ENCODE measurements at places on chromosomes 7 and 10. TPM values are rescaled to one million over a fixed set of nuclear protein-coding genes. Genes with fewer than 3 reads are reported as not detected.

- DNase-seq: no peak
These were observed 102.8 kb upstream of the RET start for GRCh38 chr10:42973870-42974692.

The CDCA7L gene
- total RNA-seq: 19.1 TPM

DNA sequence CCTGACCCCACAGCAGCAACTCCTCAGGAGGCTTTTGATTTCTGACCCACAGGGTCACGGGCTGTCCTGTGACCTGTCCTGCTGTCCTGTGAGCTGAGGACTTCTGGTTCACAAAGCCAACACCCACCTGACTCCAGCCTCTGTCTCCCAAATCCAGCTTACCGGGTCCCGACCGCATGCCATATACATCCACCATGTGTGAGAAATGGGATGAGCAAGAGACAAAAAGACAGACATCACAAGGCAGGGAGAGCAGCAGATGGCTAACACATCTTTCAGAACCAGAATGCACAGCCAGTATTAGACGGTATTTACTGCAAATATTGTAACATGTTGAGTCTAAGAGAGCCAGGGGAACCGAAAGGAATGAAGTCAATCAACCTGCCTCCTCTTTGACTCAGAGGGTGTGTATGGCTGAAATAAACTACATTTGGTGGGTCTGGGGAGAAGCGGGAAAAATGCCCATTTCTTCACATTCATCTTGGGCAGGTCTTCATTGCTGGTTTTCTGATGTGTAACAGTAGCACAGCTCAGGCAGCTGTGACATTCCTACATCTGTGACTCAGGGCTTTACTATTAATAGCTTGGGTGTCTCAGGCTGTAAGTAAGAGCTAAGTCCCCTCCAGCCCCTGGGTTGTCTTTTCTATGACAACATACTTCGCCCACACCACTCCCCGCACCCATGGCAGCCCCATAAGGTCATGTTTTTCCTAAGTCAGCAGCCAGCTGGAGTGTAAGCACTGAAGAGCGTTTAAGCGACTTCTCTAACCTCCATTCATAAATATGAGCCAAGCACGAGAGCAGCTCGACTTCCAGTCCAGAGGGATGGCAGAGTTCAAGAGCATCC lies 25.0 kb downstream of the ABLIM1 start:
- DNase-seq: peak; percentile 54

- DNase-seq: no peak
These were observed 119.9 kb downstream of the GPR37 start for GRCh38 chr7:124645704-124646103.

- DNase-seq: no peak
These were observed 63.2 kb downstream of the ATE1 start for GRCh38 chr10:121864653-121865052.

The MEST gene
- total RNA-seq: 270 TPM

The SMKR1 gene
- not detected for total RNA-seq

The FEZF1 gene
- total RNA-seq: not detected

The GPR37 gene
- total RNA-seq: 0.50 TPM

The PIK3AP1 gene
- total RNA-seq: 2.4 TPM

DNA sequence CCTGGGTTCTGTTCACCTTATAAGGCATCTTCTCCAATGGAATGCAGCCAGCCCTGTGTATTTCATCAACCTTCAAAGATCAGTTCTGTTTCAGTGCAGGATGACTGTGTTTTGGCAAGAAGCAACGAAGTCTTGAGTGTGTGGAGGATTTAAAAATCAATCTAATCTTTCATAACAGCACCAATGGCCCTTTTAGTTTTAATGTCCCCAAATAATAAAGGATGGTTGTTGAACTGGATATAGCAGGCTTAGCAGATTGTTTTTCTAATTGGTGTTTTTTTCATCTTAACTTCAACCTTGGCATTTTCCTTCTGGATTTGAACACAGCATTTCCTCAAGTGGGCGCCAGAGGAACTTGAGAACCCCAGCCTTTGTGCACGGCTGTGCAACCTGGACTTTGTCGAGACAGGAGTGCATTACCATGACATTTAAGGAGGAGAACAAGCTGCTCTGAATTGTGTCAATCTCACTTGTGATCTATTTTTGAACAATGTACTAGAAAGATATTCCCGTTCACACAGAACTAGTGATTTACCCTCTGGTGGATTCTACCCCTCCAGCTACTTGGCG lies 313.3 kb upstream of the AKR1E2 start:
- peak; percentile 48 for DNase-seq

DNA sequence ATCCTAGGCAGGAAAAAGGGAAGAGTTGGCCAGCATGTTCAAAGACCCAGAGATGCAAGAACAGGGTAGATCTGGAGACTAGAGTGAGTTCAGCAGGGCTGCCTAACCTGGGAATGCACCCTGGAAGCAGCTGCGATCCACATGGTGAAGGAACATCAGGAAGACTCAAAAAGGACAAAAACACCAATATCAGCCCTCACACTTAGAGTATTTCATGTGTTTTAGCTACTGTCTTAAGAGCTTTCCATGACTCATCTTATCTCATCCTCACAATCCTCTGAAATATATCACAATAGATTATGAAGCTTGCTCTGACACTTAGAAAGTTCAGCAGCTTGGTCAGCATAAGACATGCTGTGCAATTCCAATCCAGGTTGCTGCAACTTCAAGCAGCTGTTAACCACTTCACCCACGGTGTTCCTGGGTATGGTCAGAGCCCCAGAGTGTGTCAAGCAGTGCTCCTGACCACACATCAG lies 380.9 kb downstream of the PARD3 start:
- DNase-seq: no peak

The BLOC1S2 gene
- total RNA-seq: 52.8 TPM

The AQP1 gene
- total RNA-seq: 0.19 TPM

The HELLS gene
- total RNA-seq: 197 TPM

- no peak for DNase-seq
These were observed 2.5 kb downstream of the PODXL start for GRCh38 chr7:131553931-131554330.

DNA sequence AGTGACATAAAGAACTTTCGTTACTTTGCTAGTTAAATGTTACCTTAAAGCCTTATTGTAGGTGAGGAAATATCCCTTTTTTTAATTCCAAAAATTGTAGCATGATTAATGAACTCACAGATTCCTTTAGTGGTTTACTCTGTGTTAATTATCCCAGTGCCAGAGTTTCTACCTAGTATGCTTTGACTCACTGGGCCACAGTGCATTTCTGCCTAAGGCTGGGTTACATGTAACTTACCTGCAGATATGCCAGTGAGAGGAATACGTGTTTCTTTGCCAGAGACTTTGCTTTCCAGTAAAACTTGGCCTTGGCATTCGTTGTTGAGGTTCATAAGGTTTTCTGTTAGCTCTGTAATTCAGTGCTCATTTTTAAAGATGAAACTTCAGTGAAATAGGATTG lies 380.8 kb upstream of the LRGUK start:
- no peak for DNase-seq

GRCh38 chr7:90212149-90212495 lies 582 bp downstream of the STEAP2 start:
- DNase-seq: peak; percentile 34

GRCh38 chr7:95772771-95773581 lies 622 bp downstream of the DYNC1I1 start:
- DNase-seq: no peak

DNA sequence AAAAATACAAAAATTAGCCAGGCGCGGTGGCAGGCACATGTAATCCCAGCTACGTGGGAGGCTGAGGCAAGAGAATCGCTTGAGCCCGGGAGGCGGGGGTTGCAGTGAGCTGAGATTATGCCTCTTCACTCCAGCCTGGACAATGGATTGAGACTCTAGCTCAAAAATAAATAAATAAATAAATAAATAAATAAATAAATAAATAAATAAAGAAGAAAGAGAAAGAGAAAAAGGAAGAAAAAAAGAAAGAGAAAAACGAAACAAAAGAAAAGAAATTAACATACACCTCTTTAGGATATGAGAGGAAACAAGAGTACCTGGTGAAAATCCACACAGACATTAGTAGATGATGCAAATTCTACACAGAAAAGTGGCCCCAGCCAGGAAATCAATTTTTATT lies 713.7 kb upstream of the POT1 start:
- DNase-seq: no peak

DNA sequence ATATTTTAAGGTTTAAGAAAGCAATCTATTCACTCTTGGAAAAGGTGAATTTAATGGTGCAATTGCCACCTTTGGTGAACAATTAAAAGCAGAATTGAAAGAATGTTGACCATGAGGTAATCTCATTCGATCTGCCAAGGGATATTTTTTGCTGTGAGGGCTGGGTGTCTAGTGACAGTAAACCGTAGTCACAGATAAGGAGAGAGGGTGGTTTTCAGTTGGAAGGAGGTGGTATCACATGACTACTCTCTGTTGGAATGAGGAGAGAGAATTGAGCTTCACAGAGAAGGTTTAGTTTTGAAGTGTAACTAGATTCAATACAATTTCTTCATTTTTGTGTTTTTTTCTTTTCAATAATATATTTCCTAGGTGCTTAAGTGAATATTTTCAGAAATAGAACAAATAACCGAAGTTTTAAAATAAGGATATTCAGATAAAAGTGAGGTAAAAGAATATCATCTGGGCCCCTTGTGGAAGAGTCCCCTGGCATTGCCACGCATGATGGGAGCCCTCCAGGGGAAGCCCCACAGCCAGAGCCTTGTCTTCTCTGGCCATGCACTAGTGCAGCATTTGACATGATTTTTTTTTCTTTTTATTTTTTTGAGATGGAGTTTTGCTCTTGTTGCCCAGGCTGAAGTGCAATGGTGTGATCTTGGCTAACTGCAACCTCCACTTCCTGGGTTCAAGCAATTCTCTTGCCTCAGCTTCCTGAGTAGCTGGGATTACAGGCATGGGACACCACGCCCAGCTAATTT lies 73.4 kb downstream of the GPR141 start:
- no peak for DNase-seq

DNA sequence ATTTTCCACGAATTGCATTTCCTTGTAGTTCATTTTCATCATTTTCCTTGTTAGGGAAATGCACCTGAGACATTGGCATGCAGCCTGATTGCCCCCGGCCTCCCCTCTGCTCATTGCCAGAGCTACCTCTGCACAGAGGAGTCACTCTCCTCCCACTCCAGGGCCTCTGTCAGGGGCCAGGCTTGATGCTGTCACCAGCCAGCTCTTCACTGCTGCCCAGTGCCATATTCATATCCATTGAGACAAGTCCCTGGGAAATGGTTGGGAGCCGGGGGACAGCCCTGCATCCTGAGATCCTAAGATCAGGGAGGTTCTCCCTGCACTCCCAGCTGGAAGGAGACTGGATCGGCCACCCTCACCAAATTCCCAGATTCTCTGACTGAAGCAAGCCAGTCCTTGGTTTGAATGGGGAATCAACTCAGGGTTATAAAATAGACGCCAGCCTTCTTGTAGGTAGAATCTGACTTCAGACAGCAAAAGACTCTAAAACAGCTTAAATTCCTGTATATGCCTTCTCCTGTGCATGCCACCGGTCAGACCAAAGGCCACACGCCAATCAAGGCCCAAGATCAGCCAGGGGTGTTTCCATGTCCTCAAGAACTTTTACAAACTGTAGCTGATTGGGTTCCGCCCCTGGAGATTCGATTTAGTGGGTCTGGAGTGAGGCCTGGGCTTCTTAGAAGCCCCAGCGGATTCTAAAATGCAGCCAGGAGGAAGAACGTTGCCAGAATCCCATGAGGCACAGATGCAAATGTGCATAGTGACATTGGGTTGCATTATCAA lies 86.5 kb downstream of the PARP12 start:
- no peak for DNase-seq

The DDC gene
- total RNA-seq: 75.9 TPM

GRCh38 chr10:74690393-74690792 lies 136.0 kb upstream of the KAT6B start:
- no peak for DNase-seq

The MYH16 gene
- total RNA-seq: not detected

The ANKRD22 gene
- not detected for total RNA-seq

The ADAM12 gene
- not detected for total RNA-seq

The LIPM gene
- total RNA-seq: not detected

DNA sequence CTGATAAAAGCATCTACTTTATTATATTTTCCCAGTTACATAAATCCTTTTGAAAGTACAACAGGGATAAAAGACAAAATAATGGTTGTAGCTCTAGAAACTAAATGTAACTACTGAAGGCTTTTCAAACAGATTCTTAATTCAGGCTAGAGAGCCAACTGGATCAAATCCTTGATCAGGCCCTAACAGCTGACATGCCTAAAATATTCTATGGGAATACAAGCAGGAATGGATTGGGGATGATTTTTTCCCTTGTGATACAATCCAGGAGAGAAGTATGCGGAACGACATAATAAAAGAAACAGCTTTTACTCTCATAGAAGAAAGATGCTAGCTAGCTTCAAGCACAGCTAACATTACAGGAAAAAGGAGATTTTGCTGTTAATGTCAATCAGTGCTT lies 49.0 kb downstream of the NT5C2 start:
- no peak for DNase-seq

- no peak for DNase-seq
These were observed 28.2 kb upstream of the PAX2 start for GRCh38 chr10:100717166-100717565.

GRCh38 chr10:127306479-127306878 lies 110.1 kb upstream of the INSYN2A start:
- no peak for DNase-seq

The OR2A42 gene
- total RNA-seq: not detected

The CD36 gene
- not detected for total RNA-seq

DNA sequence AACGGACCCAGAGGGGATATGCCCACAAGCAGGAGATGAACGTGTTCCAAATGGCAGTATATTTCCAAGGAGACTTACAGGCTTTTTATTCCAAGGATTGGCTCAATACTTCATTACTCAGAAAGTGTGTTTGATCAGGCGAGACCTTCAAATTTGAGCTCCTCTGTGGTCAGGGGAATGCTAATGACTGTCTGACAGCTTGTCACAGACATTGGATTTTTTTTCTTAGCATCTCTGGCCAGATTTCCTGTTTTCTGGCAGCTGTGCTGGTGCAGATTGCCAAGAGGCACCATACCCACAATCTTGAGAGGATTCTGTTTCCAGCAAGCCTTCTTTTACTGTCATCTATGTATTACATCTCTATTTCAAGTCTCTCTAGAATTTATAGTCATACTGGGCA lies 93.8 kb downstream of the C1GALT1 start:
- no peak for DNase-seq

DNA sequence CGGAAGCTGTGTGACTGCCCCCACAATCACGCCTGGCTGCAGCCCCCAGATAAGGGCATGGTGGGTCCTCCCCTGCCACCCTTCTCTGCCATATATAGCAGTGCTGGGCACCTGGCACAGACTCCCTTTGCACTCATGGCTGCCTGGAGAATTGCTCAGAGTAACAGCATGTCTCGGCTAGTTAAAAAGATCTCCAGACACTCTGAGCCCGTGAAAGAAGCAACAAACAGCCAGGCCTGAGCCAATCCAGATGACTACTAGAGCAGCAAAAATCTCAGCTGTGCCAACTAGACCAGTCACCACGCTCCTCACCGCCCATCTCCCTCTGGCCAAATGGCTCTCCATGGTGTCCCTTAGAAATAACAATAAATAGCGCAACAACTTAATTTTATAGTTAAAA lies 71.3 kb downstream of the PARD3 start:
- no peak for DNase-seq

GRCh38 chr7:130154501-130155317 lies 50.5 kb downstream of the TMEM209 start:
- DNase-seq: no peak

- DNase-seq: no peak
These were observed 21.2 kb downstream of the ZNF680 start for GRCh38 chr7:64541438-64542359.

The TMEM139 gene
- 26.2 TPM for total RNA-seq

The SSMEM1 gene
- not detected for total RNA-seq

Measured in Caco-2 (cell line).